Osteoblast (primary cell): ENCODE measurements at places on chromosomes 11 and 22. TPM values are rescaled to one million over a fixed set of nuclear protein-coding genes. Genes with fewer than 3 reads are reported as not detected.

DNA sequence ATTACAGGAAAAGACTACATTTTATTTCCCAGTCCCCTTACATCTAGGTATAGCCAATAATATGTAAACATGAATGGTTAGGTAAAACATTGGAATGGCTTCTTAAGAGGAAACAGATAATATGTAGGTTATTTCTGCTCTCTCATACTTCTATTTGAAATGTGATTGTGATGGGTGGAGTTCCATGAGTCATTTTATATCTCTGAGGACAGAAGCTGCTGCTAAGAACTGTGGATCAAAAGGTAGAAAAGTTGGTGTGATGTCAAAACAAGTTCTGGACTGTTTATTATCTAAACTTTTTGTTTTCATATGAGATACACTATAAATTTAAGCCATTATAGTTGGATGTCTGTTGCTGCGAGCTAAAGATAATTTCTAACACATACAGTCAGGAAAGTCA, 799.4 kb upstream of the TENM4 start:
- DNase-seq, result no peak

GRCh38 chr11:126433244-126433846, 77.9 kb downstream of the ST3GAL4 start:
- no peak for DNase-seq

Gene P2RY2
- 0.36 and 0.59 TPM in 2 replicates for total RNA-seq

- no peak for DNase-seq
Measured at GRCh38 chr11:24642648-24643047, 145.8 kb downstream of the LUZP2 start.

Gene RTN4RL2
- total RNA-seq, result 0.29 and 0.36 TPM in 2 replicates

- DNase-seq, result no peak
Measured at GRCh38 chr22:23837911-23838680, 710 bp downstream of the DERL3 start.
